ENCODE measurements at places on chromosomes 6 and 20.

DNA sequence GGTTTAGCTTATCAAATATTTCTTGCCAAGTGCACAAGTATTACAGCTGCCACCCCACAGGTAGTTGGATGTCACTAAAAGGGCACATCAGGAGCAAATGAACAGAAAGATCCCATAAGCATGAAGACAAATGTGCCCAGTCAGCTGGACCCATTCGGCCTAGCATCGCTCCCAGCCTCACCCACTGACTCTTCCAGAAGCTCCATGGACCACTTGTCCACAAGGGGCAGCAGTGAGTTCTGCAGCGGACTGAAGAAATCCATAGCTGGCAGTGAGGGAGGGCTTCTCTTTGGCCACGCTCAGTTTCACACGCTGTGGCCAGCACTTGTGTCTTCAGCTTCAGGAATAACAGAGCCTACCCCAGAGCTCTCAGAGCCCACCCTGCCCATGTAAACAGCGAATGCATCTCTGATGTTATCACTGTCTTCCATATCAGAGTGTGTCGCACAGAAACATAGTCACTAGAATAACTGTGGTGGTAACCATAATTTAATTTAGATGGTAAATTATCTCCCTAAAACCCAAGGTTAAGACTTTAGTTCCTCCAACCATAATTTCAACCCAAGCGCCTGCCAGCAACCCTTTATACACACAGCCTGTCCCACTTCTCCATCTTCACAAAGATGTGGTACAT is 15.8 kb downstream of the CGA start:
- DNase-seq = peak; percentile 66

DNA sequence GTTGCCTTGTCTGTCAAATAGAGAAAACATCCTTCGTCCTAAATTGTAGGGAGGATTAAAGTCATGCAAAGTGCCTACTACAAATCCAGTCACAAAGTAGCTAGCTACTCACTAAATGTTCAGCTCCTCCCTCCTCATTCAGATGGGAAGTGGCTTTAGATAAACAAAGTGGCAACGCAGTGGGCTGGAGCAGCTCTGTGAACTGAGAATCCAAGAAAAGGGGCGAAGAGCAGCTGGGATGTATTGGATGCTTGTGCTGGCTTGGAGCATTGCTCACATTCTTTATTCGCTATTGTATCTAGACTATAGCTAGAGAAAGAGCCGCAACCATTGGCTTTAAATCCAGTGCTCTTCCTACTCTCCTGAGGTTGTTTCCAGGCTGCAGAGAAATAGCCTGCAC is 10.3 kb downstream of the MOG start:
- DNase-seq = no peak

DNA sequence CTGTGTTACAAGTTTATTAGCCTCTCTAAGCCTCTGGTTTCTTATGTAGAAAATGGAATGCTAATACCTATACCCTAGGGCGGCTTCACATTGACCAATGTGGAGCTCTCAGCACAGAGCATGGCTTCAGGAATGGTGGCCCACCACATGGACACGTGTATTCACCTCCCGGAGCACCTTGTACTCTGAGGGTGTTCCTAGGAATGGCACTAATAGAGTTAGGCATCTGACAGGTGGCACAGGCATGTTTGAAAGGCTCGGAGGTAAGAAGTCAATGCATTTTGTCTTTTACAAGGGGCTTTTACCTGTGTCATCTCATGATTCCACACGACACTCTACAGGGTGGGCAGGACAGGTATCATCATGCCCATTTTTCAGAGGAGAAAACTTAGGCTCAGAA is 5.3 kb upstream of the TGM3 start:
- no peak for DNase-seq

- no peak for DNase-seq
Observed at GRCh38 chr6:127768223-127768622, 132.6 kb downstream of the THEMIS start.

- DNase-seq = no peak
Observed at GRCh38 chr6:167157414-167157813, 366 bp downstream of the GPR31 start.

DNA sequence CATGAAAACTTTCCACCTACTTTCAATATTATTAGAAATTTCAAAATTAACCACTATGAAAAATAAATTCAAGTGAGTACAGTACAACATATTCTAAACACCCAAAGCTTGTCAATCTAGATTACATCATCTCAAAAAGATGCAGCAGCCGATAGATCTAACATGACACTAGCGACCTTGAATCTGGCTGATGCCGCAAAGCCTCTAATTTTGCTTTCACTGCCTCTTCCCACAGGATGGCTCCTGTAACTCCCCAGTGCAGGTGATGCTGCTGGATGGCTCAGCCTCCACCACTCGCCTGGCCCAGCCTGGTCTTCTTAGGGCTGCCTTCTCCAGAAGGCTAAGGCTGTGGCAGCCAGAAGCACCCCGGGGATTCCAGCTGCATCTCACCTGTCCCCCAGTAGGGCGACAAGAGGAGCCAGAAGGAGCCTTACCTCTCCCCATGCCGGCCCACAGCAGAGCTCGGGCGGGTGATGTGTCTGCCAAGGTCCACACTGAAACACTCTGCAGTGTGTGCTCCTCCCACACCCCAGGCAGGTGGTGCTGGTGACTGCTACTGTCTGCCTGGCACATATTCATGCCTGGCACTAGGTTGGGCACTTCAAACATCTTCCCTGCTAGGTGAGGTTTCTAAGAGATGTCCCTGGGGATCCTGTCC is 82.1 kb downstream of the SLC23A2 start:
- peak; percentile 24 for DNase-seq

GRCh38 chr6:113758826-113759574 is 98.1 kb upstream of the MARCKS start:
- no peak for DNase-seq

GRCh38 chr6:26121141-26122004 is 34.1 kb downstream of the HFE start:
- DNase-seq = no peak

GRCh38 chr6:73234733-73235132 is 9.4 kb upstream of the KHDC1L start:
- DNase-seq = no peak

- DNase-seq = no peak
Observed at GRCh38 chr20:63756648-63756991, 17.0 kb downstream of the SLC2A4RG start.

DNA sequence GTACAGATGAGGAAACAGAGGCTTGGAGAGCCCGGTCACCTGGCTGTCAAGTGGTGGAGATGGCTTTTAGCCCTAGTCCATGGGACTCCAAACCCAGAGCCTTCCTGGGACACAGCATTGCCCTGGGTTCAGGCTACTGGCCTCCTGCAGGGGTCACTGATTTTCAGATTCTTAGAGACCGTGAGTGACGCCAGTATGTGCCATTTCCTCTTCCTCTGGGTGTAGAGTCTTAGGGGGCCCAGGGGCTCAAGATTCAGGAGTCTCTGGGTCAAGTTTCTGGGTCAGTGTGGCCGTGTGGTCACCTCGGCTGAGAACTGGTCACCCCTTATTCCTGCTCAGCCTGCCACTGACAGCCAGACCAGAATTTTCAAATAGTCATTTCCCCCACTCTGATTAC is 574 bp downstream of the ARHGAP40 start:
- no peak for DNase-seq

DNA sequence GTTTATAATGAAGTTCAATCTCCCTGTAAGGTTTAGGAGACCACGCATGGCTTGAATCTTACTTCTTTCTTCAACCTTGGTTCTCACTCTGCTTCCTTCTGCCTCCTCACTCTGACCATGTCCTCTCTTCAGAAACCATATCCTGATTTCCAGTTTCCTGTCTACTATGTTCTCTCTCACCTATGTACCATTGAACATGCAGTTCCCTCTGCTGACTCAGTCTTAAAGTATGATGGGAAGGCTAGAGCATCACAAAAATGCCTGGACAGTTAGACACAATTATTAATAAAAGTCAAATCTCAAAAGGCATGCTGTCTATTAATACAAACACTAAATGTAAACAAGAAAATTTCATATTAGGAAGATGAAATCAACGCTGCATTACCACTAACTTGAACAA is 151.6 kb downstream of the PRKN start:
- DNase-seq = no peak
